ENCODE measurements at places on chromosomes 3 and 15.

DNA sequence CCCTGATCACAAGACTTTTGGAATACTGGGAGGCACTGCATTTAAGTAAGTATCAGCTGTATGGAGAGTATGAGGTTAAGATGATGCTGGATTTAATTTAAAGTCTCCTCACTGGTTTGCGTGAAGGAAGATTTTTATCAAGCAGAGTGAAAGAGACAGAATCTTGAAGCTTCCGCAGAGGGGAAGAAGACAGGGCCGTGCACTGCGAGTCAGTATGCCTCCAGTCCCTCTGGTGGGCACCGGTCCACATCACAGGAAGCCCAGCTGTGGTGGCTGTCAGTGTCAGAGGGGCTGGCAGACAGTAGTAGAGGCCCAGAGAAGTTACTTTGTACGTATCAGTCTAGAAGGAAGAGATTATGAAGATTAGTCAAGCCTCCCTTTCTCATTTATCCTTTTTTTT, 379.0 kb upstream of the TPRG1 start:
- no peak for DNase-seq

DNA sequence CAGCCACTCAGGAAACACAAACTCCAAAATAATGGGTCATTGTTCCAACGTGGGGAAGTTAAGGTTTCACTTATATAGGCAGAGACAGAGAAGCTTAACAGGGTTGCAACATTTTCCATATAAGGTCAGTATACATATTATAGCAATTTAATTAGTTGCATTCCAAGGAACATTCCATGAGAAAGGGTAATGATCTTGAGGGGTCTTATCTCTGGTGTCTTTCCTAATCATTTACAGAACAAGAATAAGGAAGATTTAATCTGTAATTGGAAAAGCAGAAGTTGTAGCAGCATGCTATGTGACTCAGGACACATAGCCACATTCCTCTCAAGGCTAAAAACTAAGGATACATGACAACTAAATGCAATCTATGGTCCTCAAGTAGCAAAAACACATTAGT, 4.9 kb downstream of the MNS1 start:
- no peak for DNase-seq

DNA sequence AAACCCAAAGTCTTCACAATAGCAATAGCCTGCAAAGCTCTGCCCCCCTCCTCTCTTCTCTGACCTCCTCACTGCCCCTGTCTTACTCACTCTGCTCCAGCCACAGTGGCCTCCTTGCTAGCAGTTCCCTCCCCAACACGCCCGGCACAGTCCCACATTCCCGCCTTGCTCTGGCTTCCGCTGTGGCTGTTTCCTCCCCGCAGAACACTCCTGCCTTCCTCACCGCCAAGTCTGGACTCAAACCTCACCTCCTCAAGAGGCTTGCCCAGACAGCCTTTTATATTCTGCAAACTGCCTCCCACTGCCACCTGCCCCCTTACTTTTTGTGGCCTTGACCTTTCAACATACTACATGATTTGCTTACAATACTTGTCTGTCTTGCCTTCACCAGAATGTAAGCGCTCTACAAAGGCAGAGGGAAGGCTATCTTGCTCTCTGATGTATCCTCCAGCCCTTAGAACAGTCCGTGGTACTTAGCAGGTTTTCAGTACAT, 406 bp upstream of the MPI start:
- DNase-seq = peak; percentile 69

GRCh38 chr3:189941125-189941524, 179.6 kb downstream of the P3H2 start:
- DNase-seq = no peak

GRCh38 chr3:57383406-57383805, 90.9 kb upstream of the ASB14 start:
- DNase-seq = no peak

DNA sequence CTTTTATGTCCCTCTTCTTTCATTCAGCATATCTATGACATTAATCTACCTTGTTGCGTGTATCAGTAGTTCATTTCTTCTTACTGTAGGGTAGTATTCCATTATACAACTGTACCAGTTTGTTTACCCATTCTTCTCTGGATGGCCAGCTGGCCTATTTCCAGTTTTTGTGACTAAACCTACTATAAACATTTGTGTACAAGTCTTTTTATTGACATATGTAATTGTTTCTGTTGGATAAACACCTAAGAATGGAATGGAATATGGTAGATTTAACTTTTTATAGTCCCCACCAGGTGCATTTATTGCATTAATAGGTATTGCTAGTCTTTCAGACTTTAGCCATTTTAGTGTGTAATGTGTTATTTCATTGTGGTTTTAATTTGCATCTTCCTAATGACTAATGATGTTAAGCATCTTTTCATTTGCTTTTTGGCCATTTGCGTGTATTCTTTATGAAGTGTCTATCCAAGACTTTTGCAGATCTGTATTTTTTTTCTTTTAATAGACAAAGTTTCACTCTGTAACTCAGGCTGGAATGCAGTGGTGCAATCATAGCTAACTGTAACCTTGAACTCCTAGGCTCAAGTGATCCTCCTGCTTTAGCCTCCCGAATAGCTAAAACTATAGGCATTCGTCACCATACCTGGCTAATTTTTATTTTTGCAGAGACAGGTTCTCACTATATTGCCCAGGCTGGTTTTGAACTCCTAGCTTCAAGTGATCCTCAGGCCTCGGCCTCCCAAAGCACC, 41.9 kb upstream of the XRN1 start:
- DNase-seq = no peak

DNA sequence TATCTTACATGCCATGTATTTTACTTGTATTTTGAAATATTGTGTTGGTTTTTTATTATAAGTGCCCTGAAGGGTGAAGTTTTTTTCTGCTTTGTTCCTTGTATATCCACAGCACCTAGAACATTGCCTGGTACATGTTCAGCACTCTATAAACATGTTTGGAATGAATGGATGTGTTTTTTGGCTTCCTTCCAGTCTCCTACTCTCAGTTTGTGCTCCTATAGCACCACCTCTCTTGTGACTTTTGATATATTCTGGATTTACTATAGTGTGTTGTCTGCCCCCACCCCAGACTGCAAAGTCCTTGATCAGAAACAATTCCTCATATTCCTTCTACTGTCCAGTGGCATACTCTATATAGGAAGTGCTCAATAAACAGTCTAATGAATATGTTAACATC, 60.6 kb downstream of the PLCL2 start:
- DNase-seq = no peak

- DNase-seq = no peak
These were observed 580.0 kb downstream of the ZNF385D start for GRCh38 chr3:21170964-21171363.

GRCh38 chr3:102030661-102031060, 181.3 kb downstream of the NFKBIZ start:
- no peak for DNase-seq

- DNase-seq = peak; percentile 78
These were observed 6.4 kb downstream of the HES1 start for GRCh38 chr3:194142156-194142910.

DNA sequence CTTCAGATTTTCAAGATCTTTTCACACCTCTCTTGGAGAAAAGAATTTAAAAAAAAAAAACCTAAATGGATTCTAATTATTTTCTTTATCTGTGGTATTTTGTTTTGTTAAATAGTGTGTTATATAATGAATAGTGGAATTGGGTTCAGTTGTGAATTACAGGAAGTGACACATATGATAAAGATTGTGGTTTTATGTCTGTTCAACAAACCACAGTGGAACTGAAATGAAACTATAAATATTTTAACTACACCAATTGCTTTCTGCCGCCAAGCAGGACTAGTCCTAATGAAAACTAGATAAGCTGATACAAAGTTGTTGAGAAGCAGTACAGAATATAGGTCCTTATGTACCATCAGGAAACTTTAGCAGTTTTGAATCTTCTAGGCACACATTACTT, 121.6 kb downstream of the UBE2E2 start:
- DNase-seq = no peak

GRCh38 chr3:186481526-186481925, 62.7 kb downstream of the CRYGS start:
- DNase-seq = no peak

DNA sequence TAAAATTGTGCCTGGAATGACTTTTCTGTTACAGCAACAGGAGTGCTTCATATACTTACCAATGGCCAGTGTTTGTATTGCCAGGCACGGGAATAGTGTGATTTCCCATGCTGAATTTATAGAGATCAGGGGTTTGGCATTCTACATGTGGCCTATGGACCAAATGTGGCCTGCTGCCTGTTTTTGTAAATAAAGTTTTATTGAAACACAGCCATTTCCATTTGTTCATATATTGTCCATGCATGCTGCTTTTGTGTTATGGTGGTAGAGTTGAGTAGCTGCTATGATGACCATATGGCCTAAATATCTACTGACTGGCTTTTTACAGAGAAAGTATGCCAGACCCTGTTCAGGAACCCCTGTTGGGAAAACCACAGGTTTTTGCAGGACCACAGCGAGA, 55.6 kb downstream of the SLCO3A1 start:
- no peak for DNase-seq

GRCh38 chr3:128488636-128488990, 4.4 kb downstream of the GATA2 start:
- peak; percentile 56 for DNase-seq

- no peak for DNase-seq
These were observed 111.3 kb downstream of the MBNL1 start for GRCh38 chr3:152380043-152380442.

GRCh38 chr3:45611628-45612081, 17.1 kb downstream of the LIMD1 start:
- DNase-seq = no peak

GRCh38 chr3:24167429-24167828, 222.3 kb downstream of the NR1D2 start:
- DNase-seq = no peak

DNA sequence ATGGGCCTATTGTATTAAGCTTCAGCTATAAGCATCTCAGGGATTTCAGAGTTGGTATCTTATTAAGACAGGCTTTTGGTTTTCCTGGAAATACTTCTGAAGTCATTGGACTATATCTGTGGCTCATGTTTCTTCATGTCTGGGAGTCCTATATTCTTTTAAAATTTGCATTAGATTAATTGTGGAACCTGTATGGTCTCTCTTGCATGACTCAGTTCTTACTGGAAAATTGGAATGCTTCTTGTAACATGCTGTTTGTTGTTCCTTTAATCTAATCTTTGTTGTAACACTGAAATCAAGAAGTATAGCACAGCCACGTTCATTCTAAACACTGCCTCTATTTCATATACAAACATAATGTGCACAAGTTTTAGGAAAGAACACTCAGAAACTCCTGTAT, 208.1 kb downstream of the RBMS3 start:
- no peak for DNase-seq

DNA sequence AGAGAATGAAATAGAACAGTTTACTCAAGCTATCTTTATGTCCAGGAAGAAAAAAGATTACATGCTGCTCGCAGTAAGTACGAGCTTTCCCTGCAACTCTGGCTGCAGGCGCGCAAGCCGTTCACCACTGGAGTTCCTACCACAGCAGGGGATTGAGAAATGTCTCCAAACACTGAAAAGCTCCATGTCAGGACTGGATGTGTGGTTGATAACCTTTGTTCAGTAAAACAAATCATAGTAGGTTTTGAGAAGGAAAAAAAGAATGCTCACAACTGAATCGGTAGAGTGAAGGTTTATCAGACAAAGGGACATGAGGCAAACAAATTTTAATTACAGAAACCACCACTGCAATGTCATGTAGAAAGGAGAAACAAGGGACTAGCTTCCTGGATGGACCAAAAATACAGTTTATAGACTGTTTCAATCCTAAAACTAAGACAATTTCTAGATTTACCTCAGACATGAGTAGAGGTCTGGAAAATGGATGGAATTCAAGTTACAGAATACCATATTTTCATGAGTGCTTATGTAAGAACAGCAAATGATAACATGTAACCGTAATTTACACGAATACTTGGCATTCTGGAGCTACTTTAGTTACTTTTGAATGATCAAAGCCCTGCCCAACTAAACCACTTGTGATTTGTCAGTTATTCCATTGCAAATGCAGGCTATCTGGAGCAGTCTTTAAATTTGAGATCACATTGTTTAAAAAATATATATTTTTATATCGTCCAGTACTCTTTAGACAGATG, 471.1 kb downstream of the SHQ1 start:
- DNase-seq = no peak

DNA sequence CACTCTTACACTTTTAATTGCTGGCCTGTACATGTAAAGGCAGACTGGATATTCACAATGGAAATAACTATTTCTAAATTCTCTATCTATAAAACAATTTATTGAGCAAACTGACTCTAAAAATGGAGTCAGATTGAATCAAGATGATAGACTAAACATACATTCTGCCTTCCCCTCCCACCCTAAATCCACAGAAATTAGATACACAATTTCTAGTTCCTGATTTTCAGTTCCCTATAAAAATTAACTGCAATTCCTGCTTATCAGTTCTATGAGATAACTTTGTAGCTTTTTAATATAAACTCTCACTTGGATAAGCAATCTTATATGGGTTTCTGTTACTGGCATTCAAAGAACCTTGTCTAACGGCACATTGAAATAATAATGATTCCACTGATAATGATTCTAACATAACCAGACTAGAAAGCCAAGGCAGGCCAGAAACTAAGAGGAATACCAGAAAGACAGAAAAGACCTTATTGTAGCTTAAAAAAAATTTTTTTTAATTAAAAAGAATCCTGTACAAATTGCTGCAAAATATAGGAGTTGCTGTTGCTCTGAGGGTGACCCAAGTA, 33.1 kb downstream of the TBC1D5 start:
- DNase-seq = no peak

DNA sequence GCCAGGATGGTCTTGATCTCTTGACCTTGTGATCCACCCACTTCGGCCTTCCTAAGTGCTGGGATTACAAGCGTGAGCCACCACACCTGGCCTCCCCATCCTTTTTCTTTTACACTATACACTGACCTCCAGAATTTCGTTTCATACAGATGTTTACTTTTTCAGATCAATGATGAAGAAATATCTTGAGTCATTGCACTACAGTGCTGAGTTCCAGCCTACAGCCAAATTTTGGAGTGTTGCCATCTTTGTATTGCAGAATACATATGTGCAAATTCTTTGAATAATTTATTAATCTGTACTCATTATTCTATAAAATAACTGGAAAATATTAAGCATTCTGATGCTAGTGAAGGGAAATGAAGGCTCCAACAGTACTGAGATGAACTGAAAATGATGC, 12.5 kb downstream of the ZPLD1 start:
- DNase-seq = no peak

Measured in sciatic nerve (tissue), 2 donors.